ENCODE measurements at places on chromosomes 3 and 15. TPM values are rescaled to one million over a fixed set of nuclear protein-coding genes. Genes with fewer than 3 reads are reported as not detected.

Gene CD86
- total RNA-seq = 3.6 TPM

Gene KNG1
- total RNA-seq = 0.17 TPM

Gene TMIE
- total RNA-seq = 1.8 TPM

Gene MYLK
- total RNA-seq = 40.5 TPM

Gene ARNT2
- 78.6 TPM for total RNA-seq

Gene UROC1
- 0.06 TPM for total RNA-seq

Gene STXBP5L
- total RNA-seq = 19.1 TPM

Gene CADPS
- total RNA-seq = 251 TPM

Gene KLHL40
- not detected for total RNA-seq

Gene DGKG
- total RNA-seq = 5.6 TPM

Gene GXYLT2
- 26.4 TPM for total RNA-seq

Gene ZNF774
- 5.3 TPM for total RNA-seq

Gene GOLGA8R
- total RNA-seq = 5.5 TPM

Gene EPHB1
- total RNA-seq = 10.0 TPM

DNA sequence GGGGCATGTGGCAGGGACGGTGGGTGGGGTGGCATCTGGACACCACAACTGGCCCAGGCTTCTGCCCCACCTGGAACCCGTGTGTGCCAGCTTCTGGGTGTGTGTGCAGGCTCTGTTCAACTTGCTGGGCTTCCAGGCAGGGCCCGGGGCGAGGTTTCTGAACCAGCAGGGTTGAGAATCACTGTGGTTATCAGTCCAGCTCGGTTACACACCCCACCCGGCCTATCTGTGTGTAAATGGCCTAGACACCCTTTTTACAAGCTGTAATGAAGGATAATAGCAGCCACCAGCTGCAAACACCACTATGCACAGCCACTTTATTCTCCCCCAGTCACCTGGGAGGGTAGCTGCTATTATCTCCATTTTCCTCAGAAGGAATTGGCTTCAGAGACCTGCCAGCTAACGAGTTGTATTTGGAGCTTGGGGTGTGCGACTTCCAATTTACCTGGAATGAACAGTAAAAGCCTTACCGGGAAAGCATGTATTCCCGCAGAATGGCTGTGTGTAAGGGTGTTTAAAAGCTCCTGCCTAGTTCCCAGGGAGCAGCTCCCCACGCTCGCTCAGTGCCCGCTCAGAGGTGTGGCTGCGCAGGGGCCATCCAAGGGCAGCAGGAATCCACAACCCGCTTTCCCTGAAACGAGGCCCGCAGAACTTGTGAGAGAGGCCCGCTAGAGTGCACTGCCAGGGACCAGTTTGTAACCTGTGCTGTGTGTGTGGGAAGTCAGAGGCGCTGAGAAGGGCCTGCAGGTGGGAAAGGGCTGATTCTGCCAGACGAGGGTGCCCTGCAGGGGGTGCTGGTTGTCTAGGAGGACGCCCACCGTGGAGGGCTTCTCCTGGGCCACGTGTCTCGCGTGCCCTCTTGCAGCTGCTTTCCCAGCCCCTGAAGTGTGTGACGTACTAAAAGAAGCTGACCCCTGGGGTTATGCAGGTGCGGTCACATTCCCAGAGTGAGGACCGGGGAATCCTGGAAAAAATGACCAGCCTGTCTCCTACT lies 83.5 kb downstream of the C3orf70 start:
- no peak overlapping the region for H3K27ac ChIP-seq
- H3K27me3 ChIP-seq = no peaks in the 10 kb centered on the region
- peaks cover 1% of the 10 kb centered on the region for H3K36me3 ChIP-seq
- DNase-seq = no peak
- no peak overlapping the region for H3K4me3 ChIP-seq

GRCh38 chr15:57026016-57026592 lies 107.7 kb downstream of the TCF12 start:
- peak; percentile 6 for DNase-seq
- no peak overlapping the region for H3K4me3 ChIP-seq
- no peaks in the 10 kb centered on the region for H3K27me3 ChIP-seq
- no peak overlapping the region for H3K27ac ChIP-seq

GRCh38 chr15:64856429-64857145 lies 14.9 kb downstream of the PLEKHO2 start:
- peaks cover 42% of the 10 kb centered on the region for H3K36me3 ChIP-seq
- H3K27me3 ChIP-seq = no peaks in the 10 kb centered on the region
- DNase-seq = peak; percentile 24
- no peak overlapping the region for H3K4me3 ChIP-seq

DNA sequence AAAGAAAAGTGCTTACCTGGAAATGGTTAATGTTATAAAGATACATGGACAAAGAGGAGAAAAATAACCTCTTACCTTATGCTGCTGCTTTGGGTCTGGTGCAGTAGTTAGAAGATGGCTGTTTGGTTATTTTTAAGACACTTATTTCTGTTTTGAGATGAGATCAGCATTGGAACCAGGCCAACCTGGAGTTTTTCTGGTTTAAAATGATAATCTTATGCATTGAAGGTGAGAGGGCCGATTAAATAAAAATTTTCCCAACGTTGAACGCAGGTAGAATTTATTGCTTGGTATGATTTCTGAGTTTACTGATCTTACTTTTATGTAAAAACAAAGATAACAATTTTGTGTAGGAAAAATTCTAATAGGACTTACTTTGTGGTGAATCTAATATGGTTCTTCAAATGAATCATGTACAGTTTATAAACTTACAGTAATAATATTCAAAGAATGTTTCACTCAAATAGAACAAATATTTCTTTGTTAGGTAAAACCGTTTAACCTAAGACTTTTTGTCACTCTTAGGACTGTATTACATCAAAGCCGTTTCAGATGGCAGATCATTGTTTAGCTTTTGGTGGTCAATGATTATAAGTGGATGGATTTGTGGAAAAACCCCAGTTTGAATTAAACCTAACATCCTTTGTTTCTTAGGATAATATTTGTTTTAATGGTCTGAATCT lies 14.9 kb downstream of the UBE2E2 start:
- H3K36me3 ChIP-seq = no peaks in the 10 kb centered on the region
- H3K4me3 ChIP-seq = no peak overlapping the region
- DNase-seq = no peak
- no peaks in the 10 kb centered on the region for H3K4me1 ChIP-seq

- DNase-seq = peak; percentile 76
- peaks cover 32% of the 10 kb centered on the region for H3K4me1 ChIP-seq
- no peaks in the 10 kb centered on the region for H3K27me3 ChIP-seq
- no peak overlapping the region for H3K4me3 ChIP-seq
Observed at GRCh38 chr3:159884661-159885402, 103.8 kb upstream of the IL12A start.

DNA sequence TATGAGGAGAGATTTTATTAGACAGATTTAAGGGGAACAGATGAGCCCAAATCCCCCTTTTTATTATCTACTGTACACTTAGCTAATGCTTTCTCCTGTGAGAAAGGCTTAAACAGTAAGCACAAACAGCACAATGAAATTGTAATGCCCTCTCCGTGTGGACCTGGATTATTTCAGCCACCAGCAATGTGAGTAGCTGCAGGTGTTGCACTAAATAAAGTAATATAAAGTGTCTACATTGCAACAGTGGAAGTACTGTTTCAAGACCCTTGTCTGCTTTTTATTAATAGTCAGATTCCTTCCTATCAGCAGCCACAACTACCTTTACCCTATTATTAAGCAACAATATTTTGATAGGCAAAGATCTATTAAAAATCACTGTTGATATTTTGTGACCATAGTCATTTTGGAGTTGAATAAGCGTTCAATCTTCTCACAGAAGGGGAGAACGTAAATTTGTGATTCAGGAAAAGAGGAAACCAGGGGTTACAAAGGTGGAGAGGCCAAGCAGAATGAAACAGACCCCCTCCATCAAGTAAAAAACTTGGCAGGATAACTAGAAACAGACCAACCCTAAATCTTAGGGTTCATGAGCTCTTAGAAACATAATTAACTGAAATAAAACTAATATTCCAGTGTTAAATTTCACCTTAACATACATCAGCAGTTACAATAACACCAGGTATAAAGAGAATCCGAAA lies 422.6 kb downstream of the MECOM start:
- H3K4me1 ChIP-seq = no peaks in the 10 kb centered on the region
- no peak overlapping the region for H3K27ac ChIP-seq
- H3K4me3 ChIP-seq = no peak overlapping the region
- H3K36me3 ChIP-seq = no peaks in the 10 kb centered on the region
- no peak for DNase-seq
- peaks cover 13% of the 10 kb centered on the region for H3K27me3 ChIP-seq

DNA sequence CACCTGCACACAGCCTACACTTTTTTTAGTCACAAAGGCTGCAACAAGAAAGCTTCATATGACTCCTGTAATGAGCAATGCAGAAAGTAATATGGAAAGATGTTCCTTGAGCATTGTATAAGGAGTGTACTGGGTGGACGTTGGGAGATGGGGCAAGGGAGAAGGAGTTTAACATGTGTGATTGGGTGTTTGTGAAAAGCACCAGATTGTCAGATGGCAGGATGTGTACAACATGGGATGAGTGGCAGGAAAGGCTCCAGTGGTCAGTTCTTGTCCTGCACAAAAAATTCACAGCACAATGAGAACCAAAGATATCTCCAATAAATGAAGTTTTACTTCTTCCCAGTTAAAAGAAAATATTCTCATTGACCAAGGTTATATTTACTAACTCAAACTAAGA lies 255.1 kb downstream of the EPHA3 start:
- H3K4me1 ChIP-seq = no peaks in the 10 kb centered on the region
- no peaks in the 10 kb centered on the region for H3K36me3 ChIP-seq
- H3K27me3 ChIP-seq = peaks cover 2% of the 10 kb centered on the region
- no peak overlapping the region for H3K27ac ChIP-seq
- H3K4me3 ChIP-seq = no peak overlapping the region

DNA sequence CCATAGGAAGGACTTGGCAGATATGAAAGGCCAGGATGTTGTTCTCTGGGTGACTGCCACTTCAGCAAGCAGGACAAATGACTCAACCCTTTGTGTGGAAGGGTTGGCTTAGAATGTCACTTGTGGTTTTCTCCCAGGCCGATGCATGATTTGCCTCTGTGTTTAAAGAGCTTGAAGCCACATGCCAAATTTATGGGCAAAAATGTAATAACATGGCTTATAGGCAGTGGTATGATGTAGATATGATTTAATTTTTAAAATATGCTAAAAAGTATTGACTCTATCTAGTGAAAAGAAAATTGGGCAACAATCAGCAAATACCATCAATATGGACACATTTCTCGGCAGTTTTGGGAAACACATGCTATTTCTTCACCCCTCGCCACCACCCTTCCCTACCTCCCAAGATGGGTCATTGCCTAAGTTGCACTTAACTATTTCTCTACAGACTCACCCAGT lies 114.6 kb downstream of the CYP19A1 start:
- no peaks in the 10 kb centered on the region for H3K36me3 ChIP-seq
- no peak overlapping the region for H3K4me3 ChIP-seq
- no peak for DNase-seq
- H3K4me1 ChIP-seq = no peaks in the 10 kb centered on the region
- no peaks in the 10 kb centered on the region for H3K27me3 ChIP-seq

GRCh38 chr3:153484842-153485241 lies 322.8 kb downstream of the RAP2B start:
- H3K4me3 ChIP-seq = no peak overlapping the region
- no peaks in the 10 kb centered on the region for H3K27me3 ChIP-seq
- H3K36me3 ChIP-seq = no peaks in the 10 kb centered on the region
- no peak for DNase-seq

DNA sequence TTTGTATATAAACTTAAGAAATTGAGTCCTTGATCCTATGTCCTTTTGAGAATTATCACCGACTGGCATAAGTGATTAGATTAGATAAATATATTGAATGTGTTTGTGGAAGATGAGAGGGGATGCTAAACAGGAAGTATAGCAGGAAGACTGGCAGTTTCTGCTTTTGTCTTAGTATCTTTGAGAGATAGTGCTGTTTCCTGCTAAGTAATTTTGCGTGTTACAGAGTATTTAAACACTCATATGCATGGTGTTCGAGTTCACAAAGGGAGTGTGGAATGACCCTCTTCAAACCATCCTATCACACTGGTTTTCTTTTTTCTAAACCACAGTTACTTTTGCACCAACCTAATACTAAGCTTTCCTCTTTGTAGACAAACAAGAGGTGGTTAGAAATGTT lies 106.0 kb downstream of the KLHL25 start:
- H3K36me3 ChIP-seq = peaks cover 8% of the 10 kb centered on the region
- peaks cover 6% of the 10 kb centered on the region for H3K4me1 ChIP-seq
- H3K27me3 ChIP-seq = no peaks in the 10 kb centered on the region
- no peak for DNase-seq
- H3K4me3 ChIP-seq = no peak overlapping the region

- no peak overlapping the region for H3K27ac ChIP-seq
- H3K4me1 ChIP-seq = no peaks in the 10 kb centered on the region
- H3K4me3 ChIP-seq = no peak overlapping the region
- H3K27me3 ChIP-seq = no peaks in the 10 kb centered on the region
- no peak for DNase-seq
Observed at GRCh38 chr3:132570016-132570415, 27.1 kb upstream of the ACKR4 start.

GRCh38 chr3:23608650-23609049 lies 197.1 kb upstream of the UBE2E1 start:
- H3K4me3 ChIP-seq = no peak overlapping the region
- DNase-seq = no peak
- H3K27ac ChIP-seq = no peak overlapping the region
- no peaks in the 10 kb centered on the region for H3K36me3 ChIP-seq

GRCh38 chr3:52135332-52135731 lies 18.9 kb downstream of the POC1A start:
- peaks cover 24% of the 10 kb centered on the region for H3K36me3 ChIP-seq
- H3K27ac ChIP-seq = no peak overlapping the region

DNA sequence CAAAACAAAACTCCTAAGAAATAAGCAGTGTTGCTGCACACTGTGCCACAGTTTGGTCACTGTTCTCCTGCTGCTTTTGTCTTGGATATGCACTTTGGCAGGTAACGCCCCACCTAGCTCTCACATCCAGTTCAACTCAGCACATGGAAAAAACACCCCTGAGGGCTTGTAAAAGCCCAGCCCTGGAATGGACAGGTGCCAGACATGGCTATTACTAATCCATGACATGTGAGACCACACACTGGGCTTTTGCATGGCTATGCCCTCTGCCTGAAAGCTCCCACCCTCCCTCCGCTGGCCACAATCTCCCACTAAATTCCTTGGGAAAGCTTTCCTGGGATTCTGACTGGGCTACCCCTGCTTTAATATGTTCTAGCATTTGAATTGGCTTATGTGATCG lies 24.7 kb upstream of the ZBED2 start:
- no peaks in the 10 kb centered on the region for H3K27me3 ChIP-seq
- H3K4me1 ChIP-seq = no peaks in the 10 kb centered on the region
- no peaks in the 10 kb centered on the region for H3K36me3 ChIP-seq
- H3K27ac ChIP-seq = no peak overlapping the region
- H3K4me3 ChIP-seq = no peak overlapping the region
- DNase-seq = no peak

DNA sequence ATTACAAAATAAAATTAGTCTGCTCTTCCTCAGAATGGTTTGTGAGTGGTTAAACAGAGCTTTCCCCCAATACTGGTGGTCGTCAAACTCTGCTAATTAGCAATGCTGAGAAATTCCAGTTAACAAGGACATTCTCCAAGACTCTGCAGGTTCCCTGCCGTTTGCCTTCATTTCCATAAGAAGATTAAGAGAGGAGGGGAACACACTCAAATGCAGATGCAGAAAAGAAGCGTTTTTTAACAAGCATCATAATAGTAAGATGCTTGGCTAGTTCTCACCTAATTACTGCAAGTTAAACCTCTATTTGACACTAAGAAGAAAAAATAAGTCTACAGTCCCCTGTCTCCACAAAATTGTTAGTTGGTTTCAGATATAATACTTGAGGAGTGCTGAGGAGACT lies 3.7 kb upstream of the SOX2 start:
- peak overlapping the region; percentile 14 for H3K4me3 ChIP-seq
- H3K4me1 ChIP-seq = peaks cover 35% of the 10 kb centered on the region
- H3K27ac ChIP-seq = peak overlapping the region; percentile 85
- H3K36me3 ChIP-seq = peaks cover 15% of the 10 kb centered on the region
- peak; percentile 48 for DNase-seq

All from spinal cord (tissue), 10 donors.